ENCODE measurements at places on chromosomes 13 and 19.

- no peak for DNase-seq
These were observed 6.4 kb downstream of the KLF2 start for GRCh38 chr19:16330806-16331690.

- DNase-seq, result no peak
These were observed 43.2 kb downstream of the N4BP2L2 start for GRCh38 chr13:32495429-32495828.

GRCh38 chr19:45528744-45529419 is 21.6 kb downstream of the VASP start:
- no peak for DNase-seq

DNA sequence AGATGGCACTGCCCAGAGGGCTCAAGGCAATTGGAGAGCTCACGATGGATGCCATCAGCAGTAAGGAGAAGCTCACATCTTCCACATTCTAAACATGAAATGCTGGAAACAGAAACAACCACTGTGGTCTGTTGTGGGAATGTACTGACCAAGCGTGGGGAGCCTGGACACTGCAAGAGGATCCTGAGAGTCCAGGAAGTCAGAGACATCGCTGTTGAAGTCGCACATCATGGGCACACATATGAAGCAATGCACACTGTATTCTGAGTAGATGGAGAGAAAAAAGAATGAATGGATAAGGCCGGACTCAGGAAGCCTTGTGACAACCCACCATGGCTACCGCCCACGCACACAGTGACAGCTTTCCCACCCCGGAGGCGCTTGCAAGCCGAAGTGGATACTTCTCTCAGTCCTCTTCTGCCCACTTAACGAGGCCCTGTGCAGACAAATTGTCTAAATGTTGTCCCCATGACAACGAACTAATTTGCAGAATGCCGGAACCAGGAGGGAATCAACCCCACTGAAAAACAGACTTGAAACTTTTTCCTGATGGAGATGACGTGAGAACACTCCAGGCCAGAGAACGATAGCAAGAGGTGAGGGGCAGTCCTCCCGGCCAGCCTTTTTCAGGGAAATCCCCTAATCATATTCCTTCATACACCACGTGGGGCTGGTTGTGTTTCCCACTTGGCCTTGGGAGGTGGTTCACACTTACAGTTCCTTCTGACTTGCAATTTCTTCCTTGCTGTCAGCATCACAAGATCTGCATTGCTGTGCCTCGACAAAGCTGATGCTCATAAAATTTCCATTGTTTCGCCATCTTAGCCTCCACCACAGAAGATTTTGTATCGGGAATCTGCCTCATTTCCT is 109.6 kb upstream of the SERP2 start:
- no peak for DNase-seq

DNA sequence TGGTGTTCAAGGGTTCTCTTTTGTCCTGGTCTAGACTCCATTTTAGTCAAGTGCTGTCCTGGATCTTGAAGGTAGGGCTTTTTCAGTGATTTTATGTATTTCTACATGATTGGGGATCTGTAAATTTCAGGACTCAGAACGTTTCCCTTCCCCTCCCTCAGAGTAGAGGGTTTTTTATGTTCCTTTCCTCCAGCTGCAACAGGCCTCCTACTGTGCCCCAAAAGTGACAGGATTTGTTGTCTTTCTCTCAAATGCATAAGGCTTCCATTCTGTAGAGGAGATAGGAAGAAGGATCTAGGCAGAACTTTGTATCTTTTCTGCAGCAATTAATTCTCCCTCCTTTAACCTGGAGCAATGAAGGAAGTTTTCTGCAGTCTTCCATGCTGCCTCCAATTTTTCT is 251.3 kb downstream of the MAB21L1 start:
- DNase-seq, result no peak
